Activated T-cell treated with anti-CD3 and anti-CD28 coated beads, Interleukin-2, amount 50 U/mL, for 48 hours (primary cell): ENCODE measurements at places on chromosomes 11 and 22.

DNA sequence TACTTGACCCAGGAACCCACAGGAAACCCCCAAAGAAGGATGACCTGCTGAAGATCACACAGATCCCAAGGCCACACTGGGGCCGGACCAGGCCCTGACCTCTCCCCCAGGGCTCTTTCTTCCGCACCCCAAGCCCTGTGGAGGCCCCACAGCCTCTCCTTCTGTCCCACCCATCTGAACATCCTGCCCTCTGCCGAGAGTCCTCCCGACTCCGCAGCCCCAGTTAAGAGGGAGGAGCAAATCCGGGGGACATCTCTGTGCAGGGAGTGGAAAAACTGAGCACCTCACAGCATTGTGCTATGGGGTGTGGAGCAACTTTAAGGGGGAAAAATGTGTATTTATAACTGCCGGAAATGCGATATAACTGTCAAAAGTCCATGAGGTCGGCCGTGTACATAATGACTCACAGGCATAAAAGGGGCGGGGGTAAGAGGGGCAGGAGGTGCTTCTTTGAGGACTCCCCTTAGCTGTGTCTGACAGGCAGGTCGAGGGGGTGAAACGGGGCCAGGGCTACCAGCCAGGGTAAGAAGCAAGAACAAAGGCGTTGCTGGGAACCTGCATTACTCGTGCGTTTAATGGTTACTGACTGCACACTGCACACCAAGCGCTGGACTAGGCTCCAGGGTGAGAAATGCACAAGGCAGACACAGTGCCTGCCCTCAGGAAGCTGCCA, 57.2 kb downstream of the WNT11 start:
- no peak for DNase-seq

- DNase-seq, result no peak
Measured at GRCh38 chr11:102467080-102467708, 14.6 kb upstream of the TMEM123 start.

DNA sequence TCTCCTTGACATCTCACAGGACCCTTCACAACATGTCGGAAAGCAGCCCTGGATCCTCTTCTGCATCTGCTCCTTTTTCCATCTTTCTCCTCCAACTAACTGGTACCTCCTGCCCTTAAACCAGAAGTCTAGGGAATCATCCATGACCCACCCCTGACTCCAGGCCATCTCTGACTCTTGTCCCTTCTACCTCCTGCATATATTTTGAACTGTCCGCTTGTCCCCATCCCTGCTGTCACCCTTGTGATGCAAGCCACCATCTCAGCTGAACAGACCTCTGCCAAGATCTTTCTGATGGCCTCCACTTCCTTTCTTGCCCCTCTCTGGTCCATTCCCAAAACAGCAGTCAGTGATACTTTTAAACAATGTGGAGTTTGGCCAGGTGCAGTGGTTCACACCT, 7.0 kb downstream of the RIBC2 start:
- no peak for DNase-seq

- DNase-seq, result no peak
Measured at GRCh38 chr22:19361501-19362103, 69.9 kb downstream of the HIRA start.

DNA sequence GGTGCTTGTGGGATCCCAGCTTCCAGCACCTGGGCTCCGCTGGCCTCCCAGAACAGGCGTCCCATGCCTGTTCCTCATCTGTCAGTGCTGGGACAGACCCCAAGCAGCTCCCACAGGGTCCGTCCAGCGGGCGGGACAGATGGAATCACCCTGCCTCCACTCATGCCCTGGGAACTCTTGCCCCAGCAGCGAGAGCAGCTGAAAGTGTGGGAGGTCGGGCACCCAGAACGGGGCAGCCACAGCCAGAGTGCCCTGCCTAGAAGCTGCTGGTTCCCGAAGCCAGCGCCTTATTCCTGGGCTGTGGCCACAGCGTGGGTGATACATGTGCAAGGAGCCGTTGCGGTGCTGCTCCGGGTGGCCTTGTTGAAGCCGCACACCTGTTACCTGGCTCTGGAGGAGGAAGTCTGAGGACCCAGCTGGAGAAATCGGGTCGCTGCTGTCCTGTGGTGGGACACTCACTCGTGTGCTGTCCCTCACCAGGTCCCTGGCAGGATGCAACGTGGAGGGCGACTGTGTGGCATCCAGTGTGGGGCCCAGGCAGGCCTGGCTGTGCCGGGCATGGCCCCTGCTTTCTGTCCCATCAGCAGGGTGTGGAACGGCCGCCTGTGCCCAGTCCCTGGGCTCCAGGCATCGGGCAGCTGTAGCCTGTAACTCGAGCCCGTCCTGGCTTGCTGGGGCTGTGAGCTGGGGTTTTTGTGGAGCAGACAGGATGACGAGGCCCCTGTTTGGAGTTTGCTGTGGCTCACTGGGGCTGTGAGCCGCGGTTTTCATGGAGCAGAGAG, 16.2 kb downstream of the GRAMD4 start:
- DNase-seq, result no peak

GRCh38 chr22:46507451-46508425, 29.7 kb downstream of the CELSR1 start:
- no peak for DNase-seq

GRCh38 chr22:39498368-39498767, 3.7 kb upstream of the MIEF1 start:
- DNase-seq, result no peak

- peak; percentile 44 for DNase-seq
Measured at GRCh38 chr11:85947431-85948272, 92.5 kb downstream of the CCDC83 start.

GRCh38 chr11:36103933-36104530, 160.2 kb downstream of the LDLRAD3 start:
- no peak for DNase-seq

DNA sequence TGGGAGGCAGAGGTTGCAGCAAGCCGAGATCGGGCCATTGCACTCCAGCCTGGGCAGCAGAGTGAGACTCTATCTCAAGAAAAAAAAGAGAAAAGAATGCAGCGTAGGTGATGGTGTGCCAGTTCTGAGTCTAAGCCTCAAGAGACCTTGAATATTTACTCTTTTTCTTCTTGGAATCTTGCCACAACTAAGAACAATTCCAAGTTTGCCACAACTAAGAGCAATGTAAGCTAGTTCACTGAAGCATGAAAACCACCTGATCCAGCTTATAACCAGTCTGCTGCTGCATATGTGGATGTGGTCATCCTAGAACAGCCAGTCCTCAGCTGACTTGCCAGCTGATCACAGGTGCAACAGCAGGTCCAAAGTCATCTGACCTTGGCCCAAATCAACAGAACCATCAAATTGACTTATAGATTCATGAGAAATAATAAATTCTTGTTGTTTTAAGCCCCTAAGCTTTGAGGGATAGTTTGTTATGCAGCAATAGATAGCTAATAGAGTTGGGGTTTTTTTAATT, 25.4 kb upstream of the SEZ6L start:
- no peak for DNase-seq
